Stimulated activated CD8-positive, alpha-beta memory T cell treated with anti-CD3 and anti-CD28 coated beads, Interleukin-7, amount 100 ng/mL, for 1 hour (primary cell): ENCODE measurements at places on chromosomes 11 and 22.

DNA sequence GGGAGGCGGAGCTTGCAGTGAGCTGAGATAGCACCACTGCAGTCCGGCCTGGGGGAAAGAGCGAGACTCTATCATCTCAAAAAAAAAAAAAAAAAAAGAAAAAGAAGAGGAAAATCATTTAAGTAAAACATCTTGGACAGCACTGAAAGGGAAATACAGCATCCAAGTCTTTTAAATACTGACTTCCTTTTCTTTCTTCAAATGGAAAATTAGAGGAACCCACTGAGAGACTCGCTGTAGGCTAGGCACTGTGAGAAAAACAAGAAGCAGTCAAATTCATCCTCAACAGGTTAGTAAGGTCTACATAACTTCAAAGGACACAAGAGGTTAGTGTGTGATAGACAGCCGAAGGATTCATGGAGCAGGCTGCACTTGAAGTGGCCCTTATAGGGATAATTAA lies 243.7 kb downstream of the BLID start:
- no peak for DNase-seq

- no peak for DNase-seq
These were observed 558.4 kb downstream of the METTL15 start for GRCh38 chr11:28666632-28667031.

DNA sequence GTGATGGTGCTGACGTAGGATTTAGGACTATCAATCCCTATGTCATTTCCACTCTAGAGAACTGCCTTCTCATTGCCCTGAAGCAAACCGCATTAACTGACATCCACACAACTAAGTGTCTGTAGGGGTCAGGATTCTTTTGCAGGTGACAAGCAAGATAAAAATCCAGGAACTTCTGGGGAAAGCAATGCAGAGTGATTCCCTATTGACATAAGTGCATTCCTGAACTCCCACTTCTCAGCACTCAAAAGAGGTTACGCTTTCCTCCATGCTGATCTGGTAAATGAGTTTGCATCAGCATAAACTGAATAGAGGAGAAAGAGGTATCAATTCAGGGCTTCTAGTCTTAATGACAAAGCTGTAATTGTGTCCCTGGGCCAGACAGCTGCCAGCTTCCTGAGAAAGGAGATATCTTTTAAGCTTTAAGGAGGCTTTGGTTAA lies 224.6 kb upstream of the ISX start:
- DNase-seq = no peak

GRCh38 chr11:91263496-91264365 lies 960.9 kb upstream of the FAT3 start:
- no peak for DNase-seq

DNA sequence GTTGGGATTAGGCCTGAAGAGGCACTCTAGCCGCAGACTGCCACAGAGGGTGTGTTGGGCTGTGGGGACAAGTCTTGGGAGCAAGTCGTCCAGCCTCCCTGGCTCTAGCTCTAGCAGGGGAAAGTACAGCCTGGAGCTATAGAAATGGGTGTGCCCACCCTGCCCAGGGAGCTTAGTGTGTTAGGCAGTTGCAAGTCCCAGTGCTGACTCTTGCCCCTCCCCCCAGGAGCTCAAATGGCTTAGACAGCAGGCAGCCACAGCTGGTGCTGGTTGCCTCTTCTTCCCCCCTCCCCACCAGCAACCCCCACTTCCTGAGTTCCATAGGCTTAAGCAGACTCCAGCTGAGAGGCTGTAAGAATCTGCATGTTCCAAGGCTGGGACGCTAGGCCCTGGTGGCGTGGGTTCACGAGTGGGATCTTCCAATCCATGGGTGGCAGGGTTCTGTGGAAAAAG lies 61.2 kb downstream of the GUCY1A2 start:
- no peak for DNase-seq

GRCh38 chr22:30238661-30239487 lies 7.7 kb downstream of the LIF start:
- DNase-seq = no peak

DNA sequence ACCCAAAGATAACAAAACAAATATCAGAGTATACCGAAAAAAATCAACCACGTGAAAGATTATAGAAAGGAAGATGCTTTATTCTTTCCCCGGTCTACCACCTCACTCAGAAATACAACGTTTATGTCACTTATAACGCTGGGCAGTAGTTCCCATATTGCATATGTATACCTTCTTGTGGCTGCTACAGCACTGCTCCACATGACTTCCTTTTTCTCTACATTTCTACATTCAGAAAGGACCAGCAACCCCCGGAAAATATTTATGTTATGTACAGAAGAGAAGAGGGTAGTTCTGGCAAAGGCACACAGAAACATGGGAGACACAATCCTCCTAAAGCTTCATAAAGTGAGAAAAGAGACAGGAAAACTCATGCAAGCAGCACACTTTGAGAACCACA lies 56.8 kb downstream of the MTMR2 start:
- DNase-seq = no peak

DNA sequence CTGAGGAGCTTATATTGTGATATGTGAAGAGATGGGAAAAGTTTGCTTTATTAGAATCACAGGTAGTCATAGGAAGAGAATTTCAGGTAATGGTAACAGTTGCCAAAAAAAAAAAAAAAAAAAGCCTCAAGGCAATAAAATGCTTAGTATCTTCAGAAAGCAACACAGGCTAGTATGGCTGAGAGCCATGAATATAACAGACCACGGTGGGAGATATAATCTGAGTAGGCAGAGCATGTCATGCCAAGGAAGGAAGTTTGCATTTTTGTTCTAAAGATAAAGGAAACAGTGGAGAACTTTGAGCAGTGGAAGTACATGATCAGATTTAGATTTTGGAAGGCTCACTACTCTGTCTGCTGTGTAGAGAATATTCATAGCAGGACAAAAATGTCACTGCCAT lies 211.4 kb downstream of the ETS1 start:
- DNase-seq = no peak

DNA sequence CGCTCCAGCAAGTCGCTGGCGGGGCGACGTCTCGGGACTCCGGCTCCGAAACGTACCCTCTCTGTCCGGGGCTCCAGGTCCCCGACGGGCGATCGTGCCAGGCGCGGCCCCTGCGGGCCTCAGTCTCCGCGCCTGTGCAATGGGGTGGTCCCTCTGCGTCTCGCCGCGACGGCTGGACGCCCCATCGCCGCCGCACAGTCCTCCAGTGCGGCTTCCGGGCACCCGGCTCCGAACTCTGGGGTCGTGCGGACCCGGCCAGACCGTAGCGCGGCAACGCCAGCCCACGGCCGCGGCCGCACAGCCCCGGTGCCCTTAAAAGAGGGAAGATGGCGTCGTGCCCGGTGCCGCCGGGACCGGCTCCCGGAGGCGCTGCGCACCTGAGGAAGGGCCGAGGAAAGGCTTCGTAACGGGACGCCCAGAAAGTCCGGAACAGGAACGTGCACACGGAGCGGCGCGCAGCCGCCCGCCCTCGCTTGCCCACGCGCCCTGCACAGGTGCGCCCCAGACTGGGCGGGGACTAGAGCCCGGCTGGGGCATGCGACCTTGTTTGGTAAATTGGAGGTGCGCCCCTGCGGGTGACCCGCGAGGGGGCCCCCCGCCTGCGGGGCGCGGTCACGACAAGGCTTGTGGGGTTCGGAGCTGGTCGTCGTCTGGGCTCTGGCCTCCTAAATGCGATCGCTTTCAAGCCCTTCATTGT lies 525 bp downstream of the BIK start:
- DNase-seq = no peak

- DNase-seq = no peak
These were observed 724 bp downstream of the ARFIP2 start for GRCh38 chr11:6480299-6480914.

GRCh38 chr11:107203656-107204055 lies 185.4 kb upstream of the GUCY1A2 start:
- no peak for DNase-seq

DNA sequence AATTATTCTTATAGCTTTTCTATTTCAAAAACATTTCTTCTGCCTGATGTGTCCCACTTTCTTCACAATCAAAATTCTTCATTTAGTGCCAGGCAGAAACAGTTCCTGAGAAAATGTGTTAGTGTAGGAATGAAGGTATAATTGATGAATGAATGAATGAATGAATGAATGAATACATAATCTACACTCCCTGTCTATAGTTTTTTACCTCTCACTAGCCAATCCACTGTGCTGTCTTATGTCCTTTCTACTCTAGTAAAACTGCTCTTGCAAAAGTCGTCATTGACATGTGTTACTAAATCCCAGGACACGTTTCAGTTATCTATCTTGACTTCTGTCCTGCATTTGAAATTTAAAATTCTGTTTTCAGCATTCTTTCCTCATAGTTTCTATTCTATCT lies 42.9 kb downstream of the CHORDC1 start:
- DNase-seq = no peak

- DNase-seq = no peak
These were observed 535.1 kb upstream of the ARHGAP42 start for GRCh38 chr11:100151944-100152343.

- no peak for DNase-seq
These were observed 89.0 kb downstream of the CDKN1C start for GRCh38 chr11:2796508-2797113.

GRCh38 chr11:61092908-61093763 lies 9.2 kb upstream of the CD5 start:
- no peak for DNase-seq

GRCh38 chr11:45483416-45483815 lies 182.0 kb downstream of the CHST1 start:
- DNase-seq = no peak

GRCh38 chr22:38455530-38456271 lies 702 bp upstream of the KCNJ4 start:
- no peak for DNase-seq
